CD4-positive, alpha-beta T cell treated with Interleukin-15 for 4 hours (primary cell): ENCODE measurements at places on chromosomes 7 and 10.

DNA sequence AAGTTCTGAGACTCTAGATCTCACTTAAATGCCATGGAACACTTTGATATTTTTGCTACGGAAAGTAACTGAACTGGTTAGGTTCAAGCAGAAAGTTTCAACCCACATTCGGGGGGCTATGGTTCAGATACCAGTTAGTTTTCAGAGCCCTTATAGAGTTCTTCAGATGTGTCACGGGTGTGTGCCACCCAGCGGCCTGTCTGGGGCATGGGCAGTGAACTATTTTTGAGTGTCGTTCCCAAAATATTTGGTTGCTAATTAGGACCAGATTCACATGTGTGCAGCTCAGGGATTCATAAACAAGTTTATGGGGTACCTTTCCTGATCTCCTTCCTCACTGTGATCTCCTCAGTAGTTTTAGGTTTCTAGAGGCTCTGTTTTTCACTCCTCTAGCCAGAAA, 271.9 kb downstream of the C7orf25 start:
- no peak for DNase-seq

GRCh38 chr7:607938-608337, 88.3 kb upstream of the PDGFA start:
- DNase-seq, result no peak

GRCh38 chr7:131625817-131626372, 69.5 kb upstream of the PODXL start:
- DNase-seq, result no peak

DNA sequence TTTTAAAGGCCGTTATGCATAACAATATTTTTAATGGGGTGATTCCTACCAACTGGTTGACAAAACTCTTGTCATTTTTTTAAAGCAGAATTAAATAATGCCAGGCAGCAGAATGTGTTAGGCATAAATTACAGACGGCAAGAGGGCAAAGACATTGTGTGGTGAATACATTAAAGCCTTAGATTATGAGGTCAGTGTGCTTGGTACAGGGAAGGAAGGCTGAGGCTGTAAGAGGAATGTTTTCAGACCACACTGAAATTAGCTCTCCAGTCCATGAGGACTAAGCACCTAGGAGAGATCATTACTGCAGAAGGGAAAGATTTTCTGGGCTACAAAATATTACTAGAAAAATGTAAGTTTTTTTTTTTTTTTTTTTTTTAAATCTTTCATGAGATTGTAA, 312.8 kb upstream of the PRKCQ start:
- DNase-seq, result no peak

- DNase-seq, result no peak
These were observed 33.1 kb downstream of the HBP1 start for GRCh38 chr7:107201795-107202450.

- no peak for DNase-seq
These were observed 12.4 kb upstream of the ACTA2 start for GRCh38 chr10:88964869-88965415.
